ENCODE measurements at places on chromosomes 2 and 18. TPM values are rescaled to one million over a fixed set of nuclear protein-coding genes. Genes with fewer than 3 reads are reported as not detected.

DNA sequence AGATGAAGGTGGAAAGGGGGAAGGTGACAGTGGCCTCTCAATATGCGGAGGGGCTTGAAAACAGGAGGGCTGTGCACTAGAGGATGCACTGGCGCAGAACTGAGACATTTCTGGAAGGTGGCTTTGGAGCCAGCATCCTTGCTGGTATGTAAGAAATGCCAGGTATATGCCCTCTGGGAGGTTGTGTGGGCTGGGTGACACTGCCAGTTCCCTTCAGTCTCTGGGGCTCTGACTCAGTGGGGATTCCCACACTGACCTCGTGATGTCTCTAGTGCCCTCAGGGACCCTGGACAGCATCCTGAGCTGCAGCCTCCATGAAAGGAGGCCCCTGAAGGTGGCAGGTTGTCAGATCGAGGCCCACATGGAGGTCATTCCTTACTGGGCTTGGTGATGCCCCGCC lies 74.0 kb downstream of the AGAP1 start:
- no peak for DNase-seq

DNA sequence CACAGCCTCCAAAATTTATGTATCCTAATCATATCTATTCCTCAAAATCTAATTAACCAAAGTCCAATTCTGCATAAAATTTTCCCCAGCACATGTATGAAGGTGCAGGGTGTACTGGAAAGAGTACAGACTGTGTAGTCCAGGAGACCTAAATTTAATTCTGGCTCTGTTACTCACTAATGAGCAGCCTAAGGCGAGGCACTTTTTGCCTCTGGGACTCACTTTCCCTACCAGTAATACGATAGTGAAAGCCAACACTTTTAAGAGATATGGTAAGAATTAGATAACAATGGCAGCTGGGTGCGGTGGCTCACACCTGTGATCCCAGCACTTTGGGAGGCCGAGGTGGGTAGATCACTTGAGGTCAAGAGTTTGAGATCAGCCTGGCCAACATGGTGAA lies 177.7 kb downstream of the PIEZO2 start:
- no peak for DNase-seq

- DNase-seq: no peak
Observed at GRCh38 chr18:69282371-69282770, 118.3 kb upstream of the DOK6 start.

DNA sequence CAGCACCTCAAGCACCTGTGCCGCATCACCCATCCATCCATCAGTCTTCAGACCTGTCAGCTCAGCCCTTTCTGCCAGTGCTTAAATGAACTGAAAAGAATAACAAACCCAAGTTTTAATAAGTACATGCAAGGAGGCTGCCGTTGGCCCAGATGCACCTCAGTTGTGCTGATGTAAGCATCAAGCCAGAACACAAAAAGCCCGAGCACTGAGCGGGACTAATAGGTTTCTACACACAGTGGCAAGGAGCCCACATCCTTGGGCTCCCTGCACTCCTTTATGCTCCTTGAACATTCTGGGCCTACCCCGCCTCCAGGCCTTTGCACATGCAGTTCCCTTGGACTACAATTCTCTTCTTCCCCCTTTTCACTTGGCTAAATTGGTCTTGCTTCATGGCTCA lies 165.6 kb downstream of the ALK start:
- DNase-seq: no peak

DNA sequence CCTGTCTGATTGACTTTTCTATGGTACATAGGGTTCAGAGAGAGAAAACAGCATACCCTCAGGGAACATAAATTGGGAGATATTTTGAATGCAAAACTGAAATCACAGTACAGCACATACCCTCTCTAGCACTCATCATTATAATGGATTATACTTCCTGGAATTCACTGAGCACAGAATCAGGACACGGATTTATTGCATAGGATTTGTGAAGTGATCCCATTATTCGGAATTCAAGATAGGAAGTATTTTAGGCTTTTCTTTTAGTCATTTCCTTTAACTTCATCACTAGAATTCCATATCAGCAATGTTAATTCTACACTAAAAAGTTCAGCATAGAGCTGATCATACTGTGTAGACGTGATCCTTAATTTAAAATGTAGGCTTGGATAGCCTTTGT lies 407.0 kb downstream of the PID1 start:
- DNase-seq: no peak

Gene C2orf72
- 2.0 TPM for total RNA-seq
